ENCODE measurements at places on chromosomes 1 and 21.

- peak; percentile 31 for DNase-seq
These were observed 227.0 kb downstream of the PBX1 start for GRCh38 chr1:164785841-164786534.

- peak; percentile 26 for DNase-seq
These were observed 1.1 kb downstream of the PIK3CD start for GRCh38 chr1:9652379-9653209.

GRCh38 chr1:27606708-27607238 lies 2.8 kb upstream of the AHDC1 start:
- DNase-seq, result no peak

- no peak for DNase-seq
These were observed 124.1 kb downstream of the POU2F1 start for GRCh38 chr1:167344615-167345385.

- no peak for DNase-seq
These were observed 27.4 kb downstream of the ARHGEF16 start for GRCh38 chr1:3481836-3482375.

DNA sequence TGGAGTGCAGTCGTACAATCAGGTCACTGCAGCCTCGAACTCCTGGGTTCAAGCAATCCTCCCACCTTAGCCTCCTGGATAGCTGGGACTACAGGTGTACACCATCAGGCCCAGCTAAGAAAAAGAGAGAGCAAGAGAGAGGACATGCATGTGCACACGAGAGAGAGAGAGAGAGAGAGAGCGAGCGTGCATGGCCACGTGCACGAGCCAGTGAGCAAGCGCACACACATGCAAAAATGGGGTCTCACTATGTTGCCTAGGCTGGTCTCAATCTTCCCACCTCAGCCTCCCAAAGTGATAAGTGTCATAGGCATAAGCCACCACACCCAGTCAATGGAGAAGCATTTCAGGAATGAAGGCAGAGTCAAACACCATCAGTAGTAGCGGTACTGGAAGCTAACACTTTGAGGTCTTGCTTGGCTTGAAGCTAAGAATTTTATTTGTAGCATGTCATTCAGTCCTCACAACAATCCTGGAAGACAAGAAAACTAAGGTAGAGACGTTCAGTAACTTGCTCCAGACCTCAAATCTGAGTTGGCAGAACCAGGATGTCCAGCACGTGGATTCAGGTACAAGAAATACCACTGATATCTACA lies 14.5 kb downstream of the GNB1 start:
- peak; percentile 53 for DNase-seq

DNA sequence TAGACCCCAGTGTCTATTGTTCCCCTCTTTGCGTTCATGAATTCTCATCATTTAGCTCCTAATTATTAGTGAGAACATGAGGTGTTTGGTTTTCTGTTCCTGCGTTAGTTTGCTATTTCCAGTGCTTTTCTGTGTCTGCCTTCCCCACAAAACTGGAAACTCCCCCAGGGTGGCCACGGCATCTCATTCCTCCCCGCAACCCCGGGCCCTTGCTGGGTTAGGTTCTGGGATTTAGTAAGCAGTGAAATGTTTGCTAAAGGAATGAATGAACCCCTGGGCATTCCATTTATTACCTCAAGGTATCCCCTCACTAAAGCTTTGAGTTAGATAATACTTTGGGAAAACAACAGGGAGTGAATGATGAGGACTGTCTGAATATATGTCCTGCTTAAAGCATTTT lies 142.9 kb downstream of the GLUL start:
- no peak for DNase-seq

DNA sequence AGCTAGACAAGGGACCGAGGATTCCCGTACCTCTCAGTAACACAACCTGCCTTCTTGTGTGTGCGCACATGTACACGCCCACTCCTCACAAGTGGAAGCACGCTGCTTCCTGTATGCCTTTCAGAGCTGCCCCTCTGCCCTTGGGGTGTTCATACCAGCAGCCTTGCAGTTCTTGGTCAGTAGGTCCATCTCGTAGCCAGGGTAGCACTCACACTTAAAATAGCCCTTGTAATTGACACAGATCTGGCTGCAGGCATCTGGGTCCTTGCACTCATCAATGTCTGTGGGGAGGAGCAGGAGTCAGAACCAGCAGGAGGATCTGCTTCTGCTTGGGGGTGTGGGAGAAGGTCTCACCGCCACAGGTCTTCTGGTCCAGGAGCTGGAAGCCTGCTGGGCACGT lies 32.6 kb upstream of the MAGOH start:
- DNase-seq, result no peak

DNA sequence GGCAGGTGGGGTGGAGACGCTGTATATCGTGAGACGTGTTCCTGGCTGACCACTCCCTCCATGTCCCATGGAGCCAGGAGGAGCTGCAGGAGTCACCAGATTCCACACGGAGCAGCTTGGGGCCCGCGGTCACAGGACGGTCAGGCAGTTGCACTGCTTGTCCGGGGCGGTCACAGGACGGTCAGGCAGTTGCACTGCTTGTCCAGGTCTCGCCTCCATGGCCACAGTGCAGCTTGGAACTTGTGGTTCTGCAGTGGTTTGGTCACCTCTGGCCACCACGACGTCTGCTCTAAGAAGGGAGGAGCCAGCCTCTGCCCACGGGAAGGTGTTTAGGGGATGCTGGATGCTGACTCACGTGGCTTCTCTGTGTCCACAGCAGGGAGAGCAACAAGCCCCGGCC lies 33.0 kb downstream of the SLX9 start:
- no peak for DNase-seq

GRCh38 chr1:198363625-198364151 lies 176.8 kb downstream of the ATP6V1G3 start:
- DNase-seq, result no peak

DNA sequence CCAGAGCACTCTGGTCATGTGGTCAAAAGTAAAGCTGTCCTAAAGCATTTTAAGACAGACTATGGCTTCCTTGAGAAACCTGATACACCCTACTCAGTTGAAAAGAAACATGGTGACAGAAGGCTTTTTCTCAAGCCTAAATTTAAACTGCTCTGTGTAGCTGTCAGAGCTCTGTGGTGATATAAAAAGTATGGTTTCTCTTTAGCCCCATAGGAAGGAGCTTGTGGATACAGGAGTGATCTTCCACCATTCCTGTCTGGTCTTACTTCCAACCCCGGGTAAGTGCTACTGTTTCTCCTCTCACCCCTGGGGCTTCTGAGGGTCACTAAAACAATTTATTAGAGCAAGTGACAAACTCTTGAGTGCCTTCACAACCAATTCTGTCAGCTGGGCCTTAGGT lies 8.5 kb downstream of the TP53BP2 start:
- no peak for DNase-seq

- DNase-seq, result no peak
These were observed 72.2 kb upstream of the HMCN1 start for GRCh38 chr1:185661971-185662370.

- no peak for DNase-seq
These were observed 551.7 kb downstream of the MATN1 start for GRCh38 chr1:30171537-30172298.

DNA sequence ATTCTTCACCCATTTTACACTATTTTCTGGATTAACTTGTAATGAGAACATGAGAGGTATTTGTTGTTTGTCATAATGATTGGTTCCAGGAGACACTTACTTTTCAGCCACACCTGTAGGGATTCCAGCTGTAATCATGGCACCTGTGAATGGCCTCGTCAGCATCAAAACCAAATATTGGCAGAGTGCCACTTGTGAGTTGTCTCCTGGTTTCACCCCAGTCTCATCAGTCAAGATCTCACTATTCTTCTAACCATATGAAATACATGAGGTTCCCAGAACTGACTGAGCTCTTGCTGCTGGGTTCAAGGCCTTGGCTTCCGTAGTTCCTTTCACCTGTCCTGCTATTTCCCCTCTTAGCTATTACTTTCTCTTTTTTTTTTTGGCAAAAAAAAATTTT lies 246.6 kb upstream of the ADGRL2 start:
- DNase-seq, result no peak

DNA sequence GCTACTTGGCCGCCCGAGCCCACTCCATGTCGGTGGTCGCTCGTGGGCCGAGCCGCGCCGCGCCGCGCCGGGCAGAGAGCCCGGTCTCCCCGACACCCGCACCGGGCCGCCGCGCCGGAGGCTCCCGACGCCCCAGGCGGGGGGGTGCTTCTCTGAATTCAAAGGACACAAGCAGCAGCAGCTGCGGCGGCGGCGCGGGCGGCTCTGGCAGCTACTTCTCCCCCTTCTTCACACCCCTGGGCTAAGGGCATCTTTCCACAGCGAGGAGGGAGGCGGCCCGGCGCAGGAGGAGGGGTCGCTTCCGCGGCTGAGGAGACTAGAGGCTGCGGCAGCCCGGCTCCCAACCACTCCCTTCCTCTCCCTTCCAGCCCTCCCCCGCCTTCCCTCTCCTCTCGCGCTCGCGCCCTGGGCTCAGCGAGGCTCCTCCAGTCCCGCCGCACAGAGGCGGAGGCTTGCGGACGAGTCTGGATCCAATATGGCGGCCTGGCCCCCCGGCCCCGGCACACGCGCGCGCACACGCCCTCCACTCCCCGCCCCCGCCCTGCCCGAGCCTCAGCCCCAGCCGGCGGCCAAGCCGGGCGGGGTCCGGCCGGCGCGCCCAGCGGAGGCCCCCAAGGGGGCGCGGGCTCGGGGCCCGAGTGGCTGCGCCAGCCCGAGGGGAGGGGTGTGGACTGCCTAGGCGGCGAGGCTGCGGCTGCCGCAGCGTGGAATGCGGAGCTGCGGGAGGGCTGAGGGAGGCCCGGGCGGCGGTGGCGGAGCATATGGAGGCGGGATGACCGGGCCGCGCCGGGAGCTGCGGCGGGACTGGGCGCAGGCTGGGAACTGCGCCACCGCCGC lies at the start of gene CDC42BPA:
Gene CDC42BPA (minus strand): TSS at position 477 of the 837 bp plus-strand sequence. CDS start 1,310 bp downstream, outside the sequence.
- peak; percentile 93 for DNase-seq

- no peak for DNase-seq
These were observed 45.3 kb upstream of the CRB1 start for GRCh38 chr1:197222780-197223179.

- DNase-seq, result peak; percentile 85
These were observed 27.3 kb downstream of the GPR157 start for GRCh38 chr1:9101510-9102146.

- no peak for DNase-seq
These were observed 32.0 kb downstream of the SLC16A1 start for GRCh38 chr1:112923959-112924349.

DNA sequence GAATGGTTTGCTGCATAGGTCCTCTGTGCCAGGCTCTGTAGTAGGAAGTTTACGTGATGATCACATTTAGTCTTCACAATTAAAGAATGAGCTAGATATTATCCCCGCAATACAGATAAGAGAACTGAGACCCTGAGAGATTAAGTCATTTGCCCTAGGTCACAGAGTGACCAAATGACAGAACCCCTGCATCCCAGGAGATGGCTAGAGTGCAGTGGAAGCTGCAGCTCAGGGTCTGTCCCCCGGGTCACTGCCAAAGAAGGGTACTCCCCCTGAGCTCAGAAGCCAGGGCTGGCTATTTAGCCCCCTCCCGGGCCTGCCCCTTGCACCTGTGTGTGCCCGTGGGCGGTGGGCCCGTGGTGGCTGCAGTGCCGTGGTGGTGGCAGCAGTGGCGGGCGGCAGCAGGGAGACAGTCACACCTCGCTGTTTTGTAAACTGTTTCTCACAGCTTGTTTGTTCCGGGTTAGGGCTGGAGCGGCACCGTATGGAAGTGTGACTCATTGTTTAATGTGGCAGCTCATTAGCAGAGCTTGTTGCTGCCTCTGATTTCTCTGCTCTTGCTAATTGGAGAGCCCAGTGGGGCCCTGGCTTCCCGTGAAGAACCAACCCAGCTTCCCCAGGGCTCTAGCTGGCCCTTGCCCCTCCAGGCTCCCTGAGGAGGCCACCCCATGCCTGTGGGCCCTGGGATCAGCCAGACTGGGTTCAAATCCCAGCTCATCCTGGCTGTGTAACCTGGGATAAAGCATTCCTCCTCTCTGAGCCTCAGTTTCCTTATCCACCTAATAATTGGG lies 19.3 kb upstream of the FOXO6 start:
- DNase-seq, result no peak

DNA sequence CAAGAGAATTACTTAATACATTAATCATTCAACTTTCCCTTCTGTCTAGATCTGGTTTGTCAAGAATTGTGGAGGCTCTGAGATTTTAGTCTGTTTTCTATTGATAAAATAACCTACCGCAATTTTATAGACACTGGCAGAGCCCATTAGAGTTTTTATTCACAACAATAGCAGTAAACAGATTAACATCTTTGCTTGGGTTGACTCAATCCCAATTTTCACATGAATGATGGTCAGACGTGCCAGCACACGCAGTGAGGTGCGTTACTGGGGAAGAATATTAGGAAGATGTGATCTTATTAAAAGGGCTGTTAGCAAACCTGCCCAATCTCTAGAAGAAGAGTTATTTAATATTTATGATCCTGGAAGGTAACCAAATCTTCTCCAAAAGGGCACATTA lies 736.6 kb downstream of the MRPL39 start:
- no peak for DNase-seq

DNA sequence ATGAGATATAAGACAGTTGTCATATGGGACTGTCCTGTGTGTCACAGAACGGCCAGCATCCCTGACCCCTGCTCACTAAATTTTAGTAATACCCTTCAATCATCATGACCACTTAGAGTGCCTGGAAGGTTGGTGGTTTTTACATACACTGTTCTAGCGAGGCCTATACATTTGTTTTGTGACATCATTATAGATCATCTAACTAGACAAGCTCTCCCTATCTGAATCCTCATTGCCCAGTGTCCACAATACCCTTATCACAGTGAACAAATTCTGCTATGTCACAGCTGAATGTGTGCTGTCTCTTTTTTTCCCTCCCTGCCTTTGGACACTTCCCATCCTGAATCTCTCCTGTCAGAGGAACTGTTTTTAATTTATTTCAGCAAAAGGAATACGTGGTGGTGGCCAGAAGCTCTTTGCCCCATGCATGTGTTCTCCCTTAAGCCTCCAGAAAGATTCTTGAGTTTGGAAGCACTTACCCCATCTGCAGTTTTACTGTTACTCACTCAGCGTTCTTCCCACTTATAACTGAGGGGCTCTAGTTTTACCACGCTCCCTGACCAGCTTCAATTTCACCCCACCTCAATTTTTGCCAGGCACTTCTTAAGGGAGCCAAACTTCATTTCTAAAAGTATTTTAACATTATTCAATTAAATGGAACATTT lies 70.3 kb downstream of the OLFML2B start:
- no peak for DNase-seq
